ENCODE measurements at places on chromosomes 4 and X. TPM values are rescaled to one million over a fixed set of nuclear protein-coding genes. Genes with fewer than 3 reads are reported as not detected.

DNA sequence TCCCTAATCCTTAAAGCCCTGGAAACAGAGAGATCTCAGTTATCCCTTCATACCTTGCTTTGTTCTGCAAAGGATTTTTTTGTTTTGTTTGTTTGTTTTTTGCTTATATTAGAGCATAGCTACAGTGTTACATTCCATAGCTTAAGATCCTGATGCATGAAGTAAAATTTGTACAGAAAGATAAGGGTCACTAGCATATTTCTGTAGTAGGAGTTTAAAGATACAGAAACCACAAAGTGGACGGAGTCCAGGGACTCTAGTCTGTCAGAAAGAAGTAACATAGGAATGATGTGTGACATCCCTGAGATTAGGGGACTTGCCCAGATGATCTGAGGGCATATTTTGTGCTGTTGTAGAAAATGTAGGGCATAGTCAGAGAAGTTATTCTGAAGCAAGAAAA, 151.9 kb upstream of the PLAC1 start:
- DNase-seq, result no peak

- DNase-seq, result peak; percentile 52
Measured at GRCh38 chr4:55931833-55932232, 16.9 kb upstream of the CEP135 start.

The MAB21L2 gene
- not detected for total RNA-seq

- peak; percentile 62 for DNase-seq
Measured at GRCh38 chr4:154626793-154627484, 14.5 kb upstream of the FGG start.

The SHROOM2 gene
- 2.1 TPM for total RNA-seq

DNA sequence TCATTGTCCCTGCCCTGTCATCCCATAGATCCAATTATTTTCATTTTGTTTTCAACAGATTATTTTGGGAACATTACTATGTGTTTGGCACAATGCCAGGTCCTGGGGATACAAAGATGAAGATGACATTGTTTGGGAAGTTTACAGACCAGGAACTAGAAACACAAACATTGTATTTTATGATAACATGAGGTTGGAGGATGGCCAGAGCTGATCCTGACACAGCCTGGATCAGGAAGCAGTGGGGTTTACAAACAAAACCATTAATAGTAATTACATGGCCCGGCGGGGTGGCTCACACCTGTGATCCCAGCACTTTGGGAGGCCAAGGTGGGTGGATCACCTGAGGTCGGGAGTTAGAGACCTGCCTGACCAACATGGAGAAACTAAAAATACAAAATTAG, 29.9 kb downstream of the CLRN2 start:
- no peak for DNase-seq

GRCh38 chrX:76987381-76987780, 459.8 kb upstream of the FGF16 start:
- no peak for DNase-seq

The PNMA5 gene
- not detected for total RNA-seq

DNA sequence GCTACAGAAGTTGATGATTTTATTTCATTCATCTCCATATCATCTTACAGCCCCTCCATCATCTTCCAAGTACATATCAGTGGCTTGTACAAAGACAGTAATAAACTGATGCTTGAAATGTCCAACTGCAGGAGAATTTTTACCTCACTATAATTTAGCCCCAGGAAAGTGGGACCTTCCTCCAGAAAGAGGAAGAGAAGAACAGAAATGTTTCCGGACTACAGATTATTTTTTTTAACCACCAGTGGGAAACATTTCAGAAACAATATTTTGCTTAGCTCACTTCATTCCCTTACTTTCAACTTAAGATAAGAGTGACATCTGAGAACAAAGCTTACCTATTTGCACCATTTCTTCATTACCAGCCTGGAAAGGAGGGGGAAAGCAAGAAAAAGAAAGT, 2.0 kb downstream of the ADAMTS3 start:
- no peak for DNase-seq

The TLR6 gene
- 1.6 TPM for total RNA-seq

The TRMT44 gene
- total RNA-seq, result 13.0 TPM

DNA sequence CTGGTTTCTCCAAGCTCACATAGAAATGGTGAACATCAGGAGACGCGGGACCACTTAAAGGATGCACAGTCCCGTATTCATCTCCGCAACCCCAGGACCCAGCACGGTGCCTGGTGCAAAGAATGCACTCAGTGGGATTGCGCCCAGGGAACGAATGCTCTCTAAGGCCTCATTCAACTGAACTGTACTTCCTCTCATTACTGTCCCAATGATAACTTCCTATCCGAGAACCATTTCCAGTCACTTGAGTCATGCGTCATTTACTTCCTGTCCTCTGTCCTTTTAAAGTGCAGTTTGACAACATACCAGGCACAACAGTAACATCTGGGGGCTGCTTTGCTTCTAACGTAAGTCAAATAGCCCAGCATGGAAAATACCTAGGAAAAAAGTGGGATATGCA, 75.7 kb downstream of the RBM47 start:
- DNase-seq, result no peak

The KLF8 gene
- total RNA-seq, result not detected

- no peak for DNase-seq
Measured at GRCh38 chr4:3391422-3391821, 50.3 kb upstream of the HGFAC start.

The NEIL3 gene
- total RNA-seq, result 13.1 TPM

GRCh38 chr4:4496592-4497372, 45.1 kb downstream of the STX18 start:
- DNase-seq, result no peak

DNA sequence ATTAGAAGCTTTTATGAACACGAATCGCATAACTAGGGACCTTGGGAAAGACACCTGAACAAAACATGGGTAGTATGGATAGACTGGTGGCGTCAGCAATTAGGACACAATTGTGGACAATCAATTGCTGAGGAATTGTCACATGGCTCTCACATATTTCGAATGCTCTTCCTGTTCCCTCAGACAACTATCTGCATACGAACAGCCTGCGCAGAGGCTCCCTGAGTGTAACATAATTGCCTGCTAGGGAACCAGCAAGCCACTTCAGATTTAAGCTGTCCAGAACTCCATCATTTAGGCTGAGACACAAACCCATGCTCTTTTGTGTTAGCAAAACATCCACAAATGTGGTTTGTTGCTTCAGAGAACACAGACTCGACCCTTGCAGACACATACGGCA, 160.8 kb downstream of the MGST2 start:
- no peak for DNase-seq
